ENCODE measurements at places on chromosomes 5 and 9.

- DNase-seq: no peak
These were observed 24.9 kb downstream of the SYK start for GRCh38 chr9:90826326-90827020.

GRCh38 chr5:80346055-80346454, 26.3 kb downstream of the SPZ1 start:
- no peak for DNase-seq

GRCh38 chr5:139574641-139575312, 13.6 kb downstream of the UBE2D2 start:
- DNase-seq: peak; percentile 31

- no peak for DNase-seq
These were observed 6.8 kb downstream of the ENC1 start for GRCh38 chr5:74633695-74634094.

GRCh38 chr5:76863001-76863400, 13.2 kb downstream of the S100Z start:
- DNase-seq: no peak

GRCh38 chr9:102185962-102186361, 447.5 kb upstream of the GRIN3A start:
- DNase-seq: no peak

DNA sequence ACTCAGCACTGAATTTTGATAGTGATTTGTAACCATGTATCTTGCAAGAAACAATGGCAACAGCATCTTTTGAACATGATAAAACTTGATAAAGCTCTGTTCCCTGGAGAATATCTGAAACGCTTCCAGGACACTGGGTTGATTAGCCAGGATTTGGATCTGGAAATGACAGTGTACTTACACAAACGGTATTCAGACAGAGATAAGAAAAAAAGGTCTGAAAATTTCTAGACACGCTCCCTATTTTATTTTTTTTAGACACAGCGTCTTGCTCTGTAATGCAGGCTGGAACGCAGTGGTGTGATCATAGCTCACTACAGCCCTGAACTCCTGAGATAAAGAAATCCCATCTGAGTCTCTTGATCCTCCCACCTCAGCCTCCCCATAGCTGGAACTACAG, 109.0 kb downstream of the GNAQ start:
- no peak for DNase-seq

- no peak for DNase-seq
These were observed 172.2 kb downstream of the CDC42SE2 start for GRCh38 chr5:131436081-131436480.

DNA sequence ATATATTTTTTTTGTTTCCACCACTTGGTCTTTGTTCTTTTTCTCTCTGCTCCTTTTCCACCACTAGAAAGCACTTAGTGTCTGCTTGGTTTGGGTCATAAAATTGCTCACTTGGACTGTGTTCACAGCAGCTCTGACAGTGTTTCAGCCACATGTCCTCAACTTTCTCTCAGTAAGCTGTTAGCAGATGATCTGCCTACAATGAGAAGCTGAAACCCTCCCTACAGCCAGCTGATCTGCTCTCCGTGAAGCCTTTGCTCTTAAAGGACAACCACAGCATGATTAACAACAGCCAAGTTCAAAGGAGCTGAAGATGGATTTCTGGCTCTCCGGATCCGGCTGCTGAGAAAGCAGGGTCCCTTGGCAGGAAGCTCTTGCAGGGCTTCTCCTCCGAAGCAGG, 31.6 kb downstream of the PRLR start:
- peak; percentile 59 for DNase-seq

- DNase-seq: peak; percentile 82
These were observed 8.7 kb downstream of the NREP start for GRCh38 chr5:111748304-111748763.

DNA sequence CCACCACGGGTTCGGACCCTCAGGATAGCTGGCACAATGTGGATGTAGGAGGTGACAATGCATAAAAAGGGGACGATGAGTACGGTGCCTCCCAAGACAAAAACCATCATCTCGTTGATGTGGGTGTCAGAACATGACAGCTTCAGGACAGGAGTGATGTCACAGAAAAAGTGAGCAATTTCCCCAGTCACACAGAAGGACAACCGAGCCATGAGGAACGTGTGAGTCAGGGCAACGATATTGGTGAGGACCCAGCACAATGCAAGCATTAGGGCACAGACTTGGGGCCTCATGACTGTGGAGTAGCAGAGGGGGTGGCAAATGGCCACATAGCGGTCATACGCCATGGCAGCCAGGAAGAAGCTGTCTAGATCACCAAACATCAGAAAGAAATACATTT, 491 bp downstream of the OR1N1 start:
- no peak for DNase-seq

DNA sequence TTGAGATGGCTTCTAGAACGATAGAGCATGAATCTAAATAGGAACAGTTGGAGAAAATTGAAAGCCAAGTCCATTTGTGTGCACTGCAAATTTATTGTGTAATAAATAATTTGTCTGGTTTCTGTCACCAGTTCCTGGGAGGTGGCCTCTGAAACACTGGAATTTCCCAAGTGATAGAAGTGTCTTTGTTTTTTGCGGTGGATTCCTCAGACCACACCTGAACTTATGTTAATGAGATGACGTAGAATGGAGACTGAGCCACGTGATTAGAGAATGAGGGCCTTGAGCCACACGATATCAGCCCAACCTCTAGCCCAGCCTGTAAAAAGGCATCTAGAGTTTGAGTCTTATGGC, 105.1 kb downstream of the MSX2 start:
- DNase-seq: no peak

DNA sequence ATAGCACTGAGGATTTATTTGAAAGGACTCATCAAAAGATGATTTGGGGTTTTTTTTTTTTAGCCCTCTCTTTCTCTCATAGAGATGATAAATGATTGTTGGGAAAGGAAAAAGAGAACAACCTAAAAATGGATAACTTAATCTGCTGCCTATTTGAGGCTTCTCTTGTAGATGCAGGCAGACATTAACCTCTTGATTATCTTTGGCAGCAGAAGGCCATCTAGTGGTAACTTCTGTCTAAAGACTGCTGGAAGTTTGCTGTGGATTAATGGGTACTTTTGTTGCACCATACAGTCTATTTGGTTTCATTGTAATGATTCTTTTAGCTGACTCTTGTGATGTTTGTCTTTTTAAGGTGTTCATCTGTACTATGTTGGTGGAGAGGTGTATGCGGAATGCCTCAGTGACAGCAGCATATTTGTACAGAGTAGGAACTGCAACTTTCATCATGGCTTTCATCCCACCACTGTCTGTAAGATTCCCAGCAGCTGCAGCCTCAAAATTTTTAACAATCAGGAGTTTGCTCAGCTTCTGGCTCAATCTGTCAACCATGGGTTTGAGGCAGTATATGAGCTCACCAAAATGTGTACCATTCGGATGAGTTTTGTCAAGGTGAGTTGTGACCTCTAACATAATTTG, 18.8 kb downstream of the SMIM32 start:
- DNase-seq: peak; percentile 57

- DNase-seq: no peak
These were observed 41.5 kb downstream of the SPRY4 start for GRCh38 chr5:142283304-142283703.

- no peak for DNase-seq
These were observed 6.1 kb downstream of the IL4 start for GRCh38 chr5:132679717-132680380.

- peak; percentile 94 for DNase-seq
These were observed 174.0 kb downstream of the HMHB1 start for GRCh38 chr5:143985832-143986515.

DNA sequence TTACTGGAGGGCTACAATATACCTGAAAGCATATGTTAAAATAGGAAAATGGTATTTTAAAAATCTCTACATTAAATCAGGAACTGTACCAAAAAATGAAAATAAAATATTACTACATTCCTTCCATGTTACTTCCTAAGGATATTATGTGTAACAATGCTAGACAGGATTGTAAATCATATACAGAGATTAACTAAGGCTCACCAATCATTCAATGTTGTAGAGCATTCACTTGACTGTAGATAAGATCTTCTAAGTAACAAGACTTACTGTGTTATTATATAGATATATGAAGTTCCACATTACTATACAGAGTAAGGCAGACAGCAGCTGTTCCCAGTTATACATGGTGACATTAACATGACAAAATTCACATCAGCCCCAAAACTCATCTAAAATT, 1919.1 kb upstream of the CDH9 start:
- no peak for DNase-seq

DNA sequence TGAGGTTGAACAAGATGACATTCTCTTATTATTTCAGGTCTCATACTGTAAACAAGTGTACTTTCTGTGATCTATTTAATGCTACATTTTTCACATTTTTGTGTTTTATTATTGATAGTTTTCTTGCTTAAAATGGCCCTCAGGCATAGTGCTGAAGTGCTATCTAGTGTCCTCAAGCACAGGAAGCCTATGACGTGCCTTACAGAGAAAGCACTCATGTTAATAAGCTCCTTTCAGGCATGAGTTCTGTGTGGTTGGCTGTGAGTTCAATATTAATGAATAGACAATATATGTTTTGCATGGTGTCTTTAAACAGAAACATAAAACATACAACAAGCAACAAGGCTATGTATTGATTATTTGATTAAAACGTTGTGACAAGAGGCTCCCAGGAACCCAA, 450.1 kb downstream of the PLK2 start:
- no peak for DNase-seq

DNA sequence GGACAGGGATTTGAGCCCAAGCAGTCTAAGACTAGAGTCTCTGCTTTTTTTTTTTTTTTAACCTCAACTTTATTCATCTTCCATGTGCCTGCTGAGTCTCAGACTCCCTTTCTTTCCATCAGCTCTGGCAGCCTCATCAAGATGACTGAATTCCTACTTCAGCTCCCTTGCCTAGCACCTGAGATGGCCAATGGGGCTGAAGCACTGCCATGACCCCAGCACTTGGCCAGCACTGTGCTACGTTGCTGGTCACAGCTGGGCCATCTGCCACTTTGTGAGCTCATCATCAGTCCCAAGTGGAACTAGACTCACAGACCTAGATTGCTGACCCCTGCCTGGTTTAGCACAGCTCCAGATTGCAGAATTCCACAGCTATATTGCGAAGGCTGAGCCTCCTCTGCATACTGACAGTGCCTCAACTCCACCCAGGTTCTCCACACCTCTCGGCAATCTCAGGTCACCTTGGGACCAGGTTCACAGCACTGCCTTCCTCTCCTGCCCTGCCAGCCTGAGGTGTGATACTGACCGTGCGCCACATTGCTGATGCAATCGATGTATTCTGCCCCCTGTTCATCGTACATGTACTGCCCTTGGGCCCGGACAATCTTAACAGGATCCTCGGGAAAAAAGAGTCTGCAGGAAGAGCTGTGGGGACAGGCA, 1.6 kb downstream of the PHYKPL start:
- DNase-seq: no peak

GRCh38 chr5:72621576-72621975, 114.4 kb upstream of the ZNF366 start:
- no peak for DNase-seq

- peak; percentile 18 for DNase-seq
These were observed 363.3 kb upstream of the GRIN3A start for GRCh38 chr9:102101723-102102122.

GRCh38 chr5:1255081-1255561, 29.9 kb downstream of the SLC6A18 start:
- no peak for DNase-seq

- DNase-seq: peak; percentile 9
These were observed 532.2 kb upstream of the SGCD start for GRCh38 chr5:155794795-155795194.

- no peak for DNase-seq
These were observed 122.4 kb downstream of the SNCAIP start for GRCh38 chr5:122434205-122434970.

- DNase-seq: no peak
These were observed 3.6 kb upstream of the SNAPC4 start for GRCh38 chr9:136403538-136403914.

GRCh38 chr5:137372016-137372772, 126.9 kb downstream of the SPOCK1 start:
- no peak for DNase-seq

DNA sequence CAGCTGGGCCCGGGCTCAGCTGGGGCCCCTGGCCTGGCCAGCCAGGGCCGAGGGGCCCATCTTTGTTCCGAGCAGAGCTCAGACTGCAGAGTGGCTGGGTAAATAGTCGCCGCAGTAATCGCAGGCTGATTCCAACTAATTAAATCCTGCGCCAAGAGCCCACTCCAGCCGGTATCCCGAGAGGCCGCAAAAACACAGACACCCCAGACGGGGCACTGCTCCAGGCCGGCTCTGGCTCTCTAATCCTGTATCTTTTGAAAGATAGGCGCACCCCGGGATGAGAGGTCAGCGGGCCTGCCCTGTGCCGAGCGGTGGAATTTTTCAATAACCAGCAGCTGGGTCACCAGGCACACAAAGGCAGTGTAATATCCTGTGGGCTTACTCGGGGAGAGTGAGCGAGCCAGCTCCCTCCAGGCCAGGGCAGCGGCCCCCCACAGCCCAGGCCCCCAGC, 57.7 kb downstream of the LMX1B start:
- DNase-seq: no peak

GRCh38 chr9:125759764-125760129, 12.6 kb downstream of the PBX3 start:
- DNase-seq: no peak

DNA sequence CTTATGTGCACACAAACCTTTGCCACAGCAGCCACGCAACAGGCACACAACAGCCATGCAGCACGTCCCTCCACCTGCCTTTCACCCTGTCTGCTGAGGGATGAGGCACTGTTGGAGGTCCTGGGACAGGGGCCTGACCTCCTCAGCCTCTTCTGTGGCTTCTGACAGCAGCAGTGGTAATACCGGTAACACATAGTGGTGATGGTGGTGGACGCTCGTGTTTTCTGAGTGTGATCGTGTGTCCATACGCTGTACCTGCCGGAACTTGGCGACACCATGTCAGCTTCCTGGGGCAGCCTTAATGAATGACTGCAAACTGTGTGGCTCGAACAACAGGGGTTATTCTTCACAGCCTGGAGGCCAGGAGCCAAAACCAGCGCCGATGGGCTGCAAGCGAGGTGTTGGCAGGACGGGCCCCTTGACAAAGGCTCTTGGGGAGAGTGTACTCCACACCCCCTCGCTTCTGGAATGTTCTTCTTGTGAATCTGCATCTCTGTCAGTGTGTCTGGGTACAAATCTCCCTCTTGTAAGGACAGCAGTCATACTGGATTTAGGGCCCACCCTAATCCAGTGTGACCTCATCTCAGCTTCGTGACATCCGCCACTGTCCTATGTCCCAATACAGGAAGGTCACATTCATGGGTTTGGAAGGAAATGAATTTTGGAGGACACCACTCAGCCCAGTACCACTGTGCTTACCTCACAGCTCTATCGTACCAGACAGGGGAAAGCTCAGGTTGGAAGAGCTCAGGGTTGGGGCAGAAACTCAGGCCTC, 55.3 kb upstream of the EXOC3 start:
- no peak for DNase-seq

GRCh38 chr9:24416136-24416535, 129.6 kb downstream of the IZUMO3 start:
- peak; percentile 32 for DNase-seq

Measured in fibroblast of skin of right quadriceps (primary cell).